Left hindlimb (tissue), 1 donor: ENCODE measurements at places on chromosomes 13 and 19.

DNA sequence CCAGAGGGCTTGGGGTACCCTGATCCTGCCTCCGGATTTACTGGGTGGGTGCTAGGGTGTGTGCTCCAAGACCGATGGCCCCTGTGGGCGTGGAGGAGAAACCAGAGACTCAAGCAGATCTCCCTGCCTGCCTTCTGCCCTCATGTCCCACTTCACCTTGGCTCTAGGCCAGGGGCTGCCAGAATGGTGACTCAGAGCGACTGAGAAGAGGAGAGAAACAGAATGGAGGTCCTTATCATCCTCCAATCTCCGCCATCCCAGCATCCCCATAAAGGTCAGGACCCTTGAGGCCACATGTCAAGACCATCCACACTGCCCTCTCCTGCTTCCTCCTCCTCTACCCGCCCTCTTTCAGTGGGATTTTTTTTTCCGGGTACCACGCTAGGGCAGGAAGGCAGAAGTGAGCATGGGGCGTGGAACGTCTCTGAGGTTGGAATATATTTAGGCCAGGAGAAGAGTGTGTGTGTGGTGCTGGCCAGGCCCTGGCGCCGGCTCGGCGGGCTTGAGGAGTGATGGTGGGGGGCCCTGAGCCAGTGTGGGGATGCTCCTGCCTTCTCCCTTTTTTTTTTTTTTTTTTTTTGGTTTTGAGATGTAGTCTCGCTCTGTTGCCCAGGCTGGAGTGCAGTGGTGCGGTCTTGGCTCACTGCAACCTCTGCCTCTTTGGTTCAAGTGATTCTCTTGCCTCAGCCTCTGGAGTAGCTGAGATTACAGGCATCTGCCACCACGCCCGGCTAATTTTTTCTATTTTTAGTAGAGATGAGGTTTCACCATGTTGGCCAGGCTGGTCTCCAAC, 22.3 kb downstream of the IER2 start:
- DNase-seq = peak; percentile 73

DNA sequence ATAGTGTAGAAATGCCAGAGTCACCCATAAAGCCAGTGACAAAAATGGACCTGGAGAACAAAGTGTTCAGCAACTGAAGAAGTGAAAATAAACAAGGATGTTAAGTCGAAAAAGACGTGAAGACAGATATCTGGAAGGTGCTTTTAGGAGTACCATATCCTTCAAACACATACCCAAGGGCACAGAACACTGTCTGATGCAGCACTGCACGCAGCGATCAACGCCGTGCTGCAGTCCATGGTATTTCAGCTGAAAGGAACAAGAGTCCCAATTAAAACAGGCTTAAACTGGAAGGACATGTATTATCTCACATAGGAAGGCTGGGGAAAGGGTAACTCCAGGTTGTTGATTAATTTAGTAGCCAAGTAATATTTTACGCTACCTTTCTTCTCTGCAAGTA, 108.2 kb downstream of the SGCG start:
- DNase-seq = no peak

DNA sequence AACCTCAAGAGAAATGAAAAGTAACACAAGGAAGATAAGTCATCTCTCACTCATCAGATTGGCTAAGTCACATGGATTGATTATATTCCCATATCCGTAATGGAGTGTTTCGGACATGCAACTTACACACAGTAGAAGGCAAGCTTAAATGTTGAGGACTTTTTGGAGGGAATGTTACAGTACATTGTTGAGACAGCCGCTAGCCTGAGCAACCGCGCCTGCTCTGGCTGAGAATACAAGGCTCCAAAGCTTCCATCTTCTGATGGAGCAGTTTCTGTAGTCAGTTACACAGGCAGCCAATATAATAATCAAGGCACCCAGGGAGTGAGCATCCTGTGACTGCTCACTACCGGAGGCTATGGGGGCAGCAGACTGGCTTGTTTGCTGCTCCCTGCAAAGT, 1.0 kb upstream of the CRYL1 start:
- DNase-seq = no peak

DNA sequence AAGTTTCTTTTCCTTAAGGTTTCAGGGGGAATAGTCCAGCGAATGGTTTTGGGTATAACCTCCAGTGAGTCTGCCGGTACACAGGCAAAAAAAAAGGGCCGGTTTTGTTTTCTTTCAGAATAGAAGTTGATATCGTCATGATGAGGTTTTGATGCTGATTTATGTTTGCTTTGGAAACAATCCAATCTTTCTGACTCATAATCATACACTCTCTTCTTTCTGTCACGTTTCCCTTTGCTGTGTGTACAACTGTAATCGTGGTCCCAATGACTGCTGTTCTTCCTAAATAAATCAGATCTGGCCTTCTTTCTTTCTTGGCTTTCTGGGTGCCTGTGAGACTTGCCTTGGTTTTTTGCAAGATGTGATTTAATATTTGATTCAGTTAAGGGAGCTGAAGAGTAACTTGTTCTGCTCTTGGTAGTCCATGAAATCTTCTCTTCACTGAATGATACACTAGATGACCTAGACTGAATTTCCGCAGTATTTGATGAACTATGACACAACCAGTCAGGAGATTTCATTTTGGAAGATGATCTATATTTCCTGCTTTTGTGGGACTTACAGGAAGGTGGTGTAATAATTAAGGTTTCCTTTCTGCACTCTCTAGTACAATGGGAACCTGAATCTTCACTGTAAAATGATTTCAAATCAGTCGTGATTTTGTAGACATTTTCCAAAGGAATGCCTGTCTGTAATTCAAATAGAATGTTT, 34.9 kb upstream of the METTL21C start:
- no peak for DNase-seq

DNA sequence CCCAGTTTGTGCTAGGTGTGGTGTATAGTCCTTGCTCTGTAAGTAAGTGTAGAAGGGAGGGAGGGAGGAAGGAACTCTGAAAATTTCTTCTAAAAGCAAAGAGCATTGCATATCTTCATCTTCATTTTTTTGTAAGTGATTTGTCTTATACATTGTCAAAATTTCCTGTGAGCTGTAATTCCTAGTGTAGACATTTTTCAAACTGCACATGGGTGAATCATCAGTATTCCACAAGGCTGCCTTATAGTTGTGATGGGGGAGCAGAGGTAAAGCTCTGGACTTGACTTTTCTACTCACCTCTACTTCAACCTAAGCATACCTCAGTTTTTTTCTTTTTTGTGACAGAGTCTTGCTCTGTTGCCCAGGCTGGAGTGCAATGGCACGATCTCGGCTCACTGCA, 86.9 kb downstream of the CDK8 start:
- no peak for DNase-seq

- DNase-seq = no peak
Observed at GRCh38 chr19:367561-367960, 23.0 kb upstream of the MIER2 start.

GRCh38 chr19:46481947-46482346, 10.6 kb upstream of the PNMA8A start:
- DNase-seq = peak; percentile 76
